Bone marrow (tissue), 2 donors: ENCODE measurements at places on chromosomes 11 and 22.

- DNase-seq: no peak
Measured at GRCh38 chr11:43282607-43283440, 29.0 kb upstream of the API5 start.

GRCh38 chr22:20091690-20092476 is 11.8 kb downstream of the DGCR8 start:
- no peak for DNase-seq

DNA sequence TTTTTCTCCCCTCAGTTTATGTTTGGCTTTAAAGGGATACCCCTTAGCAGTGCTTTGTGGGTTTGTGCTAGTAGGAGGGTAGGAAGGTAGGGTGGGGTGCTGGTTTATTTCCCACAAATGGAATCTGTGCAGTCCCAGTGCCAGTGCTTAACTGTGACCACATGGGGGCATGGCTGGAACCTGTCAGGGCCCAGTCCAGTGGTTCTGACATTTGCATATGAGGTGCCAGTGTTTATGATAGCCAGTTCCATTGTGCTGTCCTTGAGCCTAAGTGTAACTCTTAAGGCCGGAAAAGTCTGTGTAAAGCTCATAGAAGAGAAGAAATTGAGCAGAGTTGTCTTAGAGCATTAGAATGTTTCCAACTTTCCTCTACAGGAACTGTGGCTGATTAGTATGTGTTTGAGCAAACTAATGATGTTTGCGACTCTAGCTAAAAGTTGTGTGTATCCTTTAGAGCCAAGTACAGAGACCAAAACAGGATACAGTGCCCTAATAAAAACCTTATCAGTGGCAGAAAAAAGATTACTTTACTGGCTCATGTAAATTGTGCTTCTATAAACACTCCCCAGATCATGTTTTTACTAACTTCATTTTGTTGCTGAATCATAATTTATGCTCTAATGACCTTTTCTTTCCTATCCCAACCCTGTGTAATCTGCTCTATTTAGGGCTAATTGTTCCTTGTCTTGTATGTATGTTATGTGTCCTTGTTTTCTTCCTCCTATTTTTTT is 38.1 kb downstream of the DIXDC1 start:
- no peak for DNase-seq

- no peak for DNase-seq
Measured at GRCh38 chr11:16895306-16895705, 118.9 kb downstream of the PLEKHA7 start.

DNA sequence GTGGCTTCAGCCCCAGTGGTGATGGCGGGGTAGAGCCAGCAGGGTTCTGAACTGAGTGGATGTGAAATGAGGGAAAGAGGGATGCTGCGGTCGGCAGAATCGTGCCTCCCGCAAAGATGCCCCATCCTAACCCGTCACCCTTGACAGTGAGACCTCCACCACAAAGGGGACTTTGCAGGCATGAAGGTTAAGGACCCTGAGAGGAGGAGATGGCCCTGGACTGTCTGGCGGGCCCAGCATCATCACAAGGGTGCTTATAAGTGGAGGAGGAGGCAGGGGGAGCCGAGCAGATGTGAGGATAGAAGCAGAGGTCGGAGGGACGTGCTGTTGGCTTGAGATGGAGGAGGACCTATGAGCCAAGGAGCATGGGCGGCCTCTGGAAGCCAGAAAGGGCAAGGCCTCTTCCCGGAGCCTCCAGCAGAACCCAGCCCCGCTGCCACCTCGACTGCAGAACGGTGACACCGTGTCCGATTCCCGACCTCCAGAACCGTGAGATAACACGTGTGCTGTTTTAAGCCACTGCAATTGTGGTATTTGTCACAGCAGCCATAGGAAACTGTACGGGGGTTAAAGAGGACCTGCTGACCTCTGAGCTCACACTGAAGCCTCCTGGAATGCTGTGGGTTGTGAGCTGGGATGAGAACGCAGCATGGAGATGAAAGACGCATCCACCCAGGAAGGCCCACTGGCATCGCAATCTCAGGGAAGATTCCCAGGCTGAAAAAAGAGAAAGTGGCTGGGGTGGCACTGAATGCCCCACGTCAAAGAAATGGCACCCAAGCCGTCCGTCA is 10.9 kb downstream of the LINC01488 start:
- no peak for DNase-seq

- no peak for DNase-seq
Measured at GRCh38 chr11:17026487-17027082, 12.4 kb upstream of the PLEKHA7 start.

GRCh38 chr11:46906609-46907041 is 11.7 kb downstream of the LRP4 start:
- DNase-seq: no peak

GRCh38 chr11:128688031-128688713 is 5.7 kb upstream of the FLI1 start:
- DNase-seq: no peak

DNA sequence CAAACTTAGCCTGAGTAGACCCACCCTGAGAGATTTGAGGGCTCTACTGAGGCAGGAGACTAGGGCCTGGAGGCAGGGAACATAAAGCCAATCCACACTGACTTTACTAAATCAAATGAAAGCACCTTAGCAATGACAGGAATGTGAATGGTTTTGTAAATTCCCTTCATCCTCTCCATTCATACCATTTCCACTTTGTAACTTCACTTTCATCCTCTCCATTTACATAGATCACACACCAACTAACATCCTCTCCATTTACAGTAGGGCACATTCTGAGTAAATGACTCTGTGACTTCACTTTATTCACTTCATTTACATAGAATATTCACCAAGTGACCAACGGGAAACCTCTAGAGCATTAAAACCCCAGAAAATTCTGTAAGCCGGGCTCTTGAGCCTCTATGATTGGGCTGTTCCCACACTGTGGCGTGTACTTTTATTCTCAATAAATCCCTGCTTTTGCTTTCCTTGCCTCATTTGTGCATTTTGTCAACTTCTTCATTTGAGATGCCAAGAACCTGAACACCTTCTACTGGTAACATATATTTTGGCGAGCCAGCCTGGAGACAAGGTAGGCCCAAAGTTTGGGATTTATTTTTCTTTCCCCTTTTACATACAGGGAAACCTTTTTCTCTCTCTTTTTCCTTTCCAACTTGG is 82.9 kb downstream of the PIWIL4 start:
- DNase-seq: no peak

GRCh38 chr11:27296497-27296896 is 66.5 kb downstream of the CCDC34 start:
- DNase-seq: no peak

DNA sequence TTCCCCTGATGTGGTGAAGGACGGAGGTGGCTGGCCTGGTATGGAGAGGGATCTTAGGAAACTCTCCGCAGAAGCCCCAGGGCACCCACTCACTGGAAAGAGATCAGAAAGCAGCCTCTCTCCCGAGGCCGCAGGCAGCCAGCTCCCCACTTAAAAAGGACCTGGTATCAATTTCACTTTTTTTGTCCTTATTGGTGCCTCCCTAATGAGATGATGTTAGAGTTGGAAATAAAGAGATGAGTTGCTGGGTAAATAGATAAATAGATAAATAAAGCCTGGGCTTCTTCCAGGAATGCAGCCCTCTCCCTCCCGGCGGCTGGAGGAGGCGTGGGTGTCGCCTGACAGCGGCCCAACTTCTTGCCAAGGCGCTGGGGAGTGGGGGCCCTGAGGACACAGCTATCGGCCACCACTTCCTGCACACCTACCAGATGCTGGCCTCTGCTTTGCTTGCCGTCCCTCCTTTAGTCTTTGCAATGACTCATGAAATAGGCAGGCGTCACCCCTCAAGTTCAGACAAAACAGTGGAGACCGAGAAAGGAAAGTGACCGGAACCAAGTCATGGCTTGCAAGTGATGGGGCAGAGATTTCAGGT is 42.9 kb downstream of the LINC01488 start:
- DNase-seq: no peak

- no peak for DNase-seq
Measured at GRCh38 chr11:117949062-117949461, 19.9 kb upstream of the TMPRSS13 start.

DNA sequence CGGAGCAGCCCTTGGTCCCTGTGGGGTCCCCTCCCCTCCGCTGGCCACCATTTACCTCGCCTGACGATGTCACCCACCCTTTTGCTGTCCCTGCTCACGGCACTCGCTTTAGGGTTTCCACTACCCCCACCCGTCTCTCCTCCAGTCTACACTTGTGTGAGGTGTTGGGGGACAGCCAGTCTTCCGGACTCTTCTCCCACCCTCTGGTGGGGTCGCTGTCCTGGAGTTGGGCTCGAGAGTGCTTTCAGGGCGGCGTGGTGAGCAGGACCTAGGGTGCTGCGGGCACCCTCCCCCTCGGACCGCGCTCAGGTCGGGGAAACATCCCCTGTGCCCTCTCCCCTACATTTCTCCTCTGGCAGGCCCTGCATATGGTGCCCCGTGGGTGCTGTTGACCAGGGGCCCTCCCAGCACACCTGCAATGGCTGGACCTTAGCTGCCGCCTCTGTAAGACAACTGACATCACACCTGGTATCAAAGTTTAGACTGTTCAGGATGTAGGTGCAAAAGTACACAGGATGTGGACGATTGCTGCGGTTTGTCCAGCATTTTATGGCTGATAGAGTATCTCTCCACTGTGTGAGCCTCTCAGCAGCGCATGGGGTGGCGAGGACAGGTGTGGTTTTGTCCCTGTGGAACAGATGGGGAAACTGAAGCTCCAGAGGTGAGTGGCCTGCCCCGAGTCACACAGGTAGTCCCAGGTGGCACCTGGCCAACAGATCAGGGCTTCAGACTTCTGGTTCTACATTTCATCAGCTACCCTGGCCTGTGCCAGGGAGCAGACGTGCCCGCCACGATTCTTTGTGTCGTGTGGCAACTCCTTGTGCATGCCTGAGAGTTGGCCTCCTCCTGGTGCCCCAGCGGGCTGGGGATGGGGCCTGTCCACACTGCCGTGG is 1.2 kb downstream of the GRK2 start:
- no peak for DNase-seq

- no peak for DNase-seq
Measured at GRCh38 chr11:62103141-62103540, 20.7 kb upstream of the INCENP start.

DNA sequence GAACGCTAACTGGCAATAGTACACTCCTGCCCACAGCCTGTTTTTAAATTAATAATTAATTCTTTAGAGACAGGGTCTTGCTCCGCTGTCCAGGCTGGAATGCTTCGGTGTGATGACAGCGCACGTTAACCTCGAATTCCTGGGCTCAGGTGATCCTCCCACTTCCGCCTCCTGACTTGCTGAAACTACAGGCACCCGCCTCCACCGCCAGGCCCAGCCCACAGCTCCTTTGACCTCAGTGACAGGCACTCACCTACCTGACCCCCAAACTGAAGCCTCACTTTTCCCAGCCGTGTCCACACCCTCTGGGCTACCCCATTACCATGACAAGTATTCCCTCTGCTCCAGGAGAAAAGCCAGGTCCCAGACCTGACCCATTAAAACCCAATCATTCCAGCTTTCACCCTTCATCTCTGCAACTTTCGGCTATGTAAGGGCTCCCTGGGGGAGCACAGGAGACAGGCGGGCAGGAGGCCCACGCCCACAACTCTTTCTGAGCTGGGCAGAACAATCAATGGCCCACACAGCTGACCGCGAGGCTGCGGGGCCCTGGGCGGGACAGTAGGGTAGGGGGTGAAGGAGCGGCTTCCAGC is 730 bp downstream of the LMNTD2 start:
- no peak for DNase-seq

DNA sequence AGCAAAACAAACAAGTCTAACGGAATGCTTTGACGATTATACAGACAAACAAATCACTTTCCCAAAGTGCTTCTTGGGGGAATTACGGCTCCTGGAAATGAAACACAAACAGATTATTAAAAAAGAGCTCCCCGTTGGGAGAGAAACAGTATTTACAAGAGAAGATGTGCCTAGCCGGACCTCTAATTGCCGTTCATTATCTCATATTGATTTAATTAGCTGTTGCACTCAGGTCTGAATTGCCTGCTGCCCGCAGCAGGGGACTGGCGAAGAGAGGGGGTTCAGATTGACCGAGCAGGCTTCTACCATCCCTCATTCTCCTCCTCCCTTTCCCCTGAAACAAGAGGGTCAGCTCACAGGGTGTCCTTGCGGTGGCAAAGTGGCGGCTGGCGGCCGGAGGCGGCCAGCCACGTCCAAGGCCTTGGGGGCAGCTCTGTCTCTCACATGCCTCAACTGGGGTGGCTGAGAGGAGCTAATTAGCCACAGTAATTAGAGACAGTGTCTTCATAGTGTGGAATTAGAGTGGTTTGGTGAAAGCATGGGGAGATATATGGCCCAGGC is 295.1 kb downstream of the MIAT start:
- no peak for DNase-seq

- DNase-seq: no peak
Measured at GRCh38 chr22:20583471-20583922, 76.1 kb downstream of the MED15 start.

GRCh38 chr11:46120346-46121300 is 631 bp downstream of the PHF21A start:
- peak; percentile 56 for DNase-seq

GRCh38 chr22:39558254-39558727 is 12.3 kb upstream of the CACNA1I start:
- DNase-seq: no peak

DNA sequence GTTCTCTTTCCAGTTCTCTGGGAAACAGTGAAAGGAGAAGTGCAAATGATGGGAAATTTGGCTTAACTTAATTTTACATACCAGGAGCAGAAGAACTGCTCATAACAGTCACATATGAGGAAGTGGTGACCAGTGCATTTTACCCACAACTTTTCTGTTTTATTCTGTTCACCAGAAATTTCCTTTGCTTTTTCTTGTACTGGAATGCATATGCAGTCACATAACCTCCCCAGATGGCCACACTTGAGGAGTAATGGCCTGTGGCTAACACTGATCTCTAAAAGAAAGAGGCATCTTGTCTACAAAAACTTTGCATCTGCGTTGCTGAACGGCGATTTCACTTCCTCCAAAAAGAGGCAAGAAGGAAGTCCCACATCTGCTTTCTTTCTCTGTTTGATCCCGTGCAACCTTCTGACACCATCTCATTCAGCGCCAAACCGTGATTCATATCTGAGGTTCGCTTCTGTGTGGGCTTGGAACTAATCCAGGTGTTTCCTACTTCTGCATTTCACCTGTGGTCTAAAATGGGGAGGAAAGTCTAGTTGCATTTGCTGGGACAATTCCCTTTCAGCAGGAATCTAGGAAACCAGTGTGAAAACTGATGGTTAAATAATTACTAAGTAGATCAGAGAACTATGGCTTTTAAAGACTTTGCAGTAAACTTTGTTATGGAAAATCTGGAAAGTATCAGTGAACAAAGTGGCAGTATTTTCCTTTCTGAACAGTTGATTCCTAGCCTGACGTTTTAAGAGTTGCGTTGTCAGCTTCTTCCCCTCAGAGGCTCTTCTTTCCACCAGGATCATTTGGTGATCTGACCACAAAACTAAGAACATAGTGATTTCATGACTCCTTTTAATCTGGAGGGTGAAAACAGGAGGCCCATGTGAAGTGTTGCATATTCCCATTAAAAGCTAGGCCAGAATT is 4.2 kb upstream of the MPEG1 start:
- no peak for DNase-seq
